ENCODE measurements at places on chromosomes 11 and 22.

DNA sequence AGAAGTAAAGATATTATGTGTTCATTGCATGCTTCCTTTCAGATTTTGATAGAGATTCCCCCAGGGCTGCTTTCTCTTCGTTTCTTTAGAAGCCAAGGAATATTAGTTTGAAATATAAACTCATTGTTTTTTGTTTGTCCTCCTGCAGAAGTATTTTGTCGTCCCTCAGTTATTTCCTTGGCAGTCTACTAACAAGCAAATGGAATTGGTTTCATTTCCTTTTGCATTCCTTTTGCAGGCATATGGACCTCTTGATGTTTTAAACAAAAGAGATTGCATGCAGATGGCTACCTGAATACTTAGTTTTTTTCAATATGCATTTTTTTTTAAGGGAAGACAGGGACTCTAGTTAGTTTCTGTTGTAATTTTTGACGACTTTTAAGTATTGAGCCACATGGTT, 62.2 kb downstream of the BCL2L13 start:
- no peak for DNase-seq

DNA sequence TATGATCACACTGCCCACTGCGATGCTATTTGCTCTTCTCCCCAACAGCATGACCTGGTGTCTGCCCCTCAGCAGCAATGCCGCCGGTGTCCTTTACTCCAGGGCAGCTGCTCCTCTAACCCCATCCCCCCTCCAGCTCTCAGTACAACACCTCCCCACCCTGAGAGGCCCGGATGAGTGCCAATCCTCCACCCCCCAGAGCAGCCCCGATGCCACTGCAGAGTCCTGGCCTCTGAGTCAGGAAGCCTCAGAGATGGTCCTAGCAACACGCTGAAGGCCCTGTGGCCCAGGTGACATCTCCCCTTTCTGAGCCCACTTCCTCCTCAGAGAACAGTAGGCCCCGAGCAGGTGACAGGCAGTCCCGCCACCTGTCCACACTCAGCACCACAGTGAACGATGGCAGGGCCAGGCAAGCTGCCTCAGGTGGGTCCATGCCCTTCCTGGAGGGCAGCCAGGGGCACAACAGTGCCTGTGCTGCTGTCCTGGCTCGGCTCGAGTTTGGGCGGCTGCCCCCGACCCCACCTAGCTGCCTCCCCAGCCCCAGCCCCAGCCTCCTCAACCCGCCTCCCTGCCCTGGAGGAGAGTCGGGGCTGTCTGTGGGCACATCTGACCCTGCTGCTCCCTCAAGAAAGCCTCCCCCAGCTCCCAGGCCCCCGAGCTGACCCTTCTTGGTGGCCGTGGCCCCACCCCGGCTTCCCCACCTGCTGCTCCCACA, 3.9 kb upstream of the NDUFS8 start:
- DNase-seq: no peak

DNA sequence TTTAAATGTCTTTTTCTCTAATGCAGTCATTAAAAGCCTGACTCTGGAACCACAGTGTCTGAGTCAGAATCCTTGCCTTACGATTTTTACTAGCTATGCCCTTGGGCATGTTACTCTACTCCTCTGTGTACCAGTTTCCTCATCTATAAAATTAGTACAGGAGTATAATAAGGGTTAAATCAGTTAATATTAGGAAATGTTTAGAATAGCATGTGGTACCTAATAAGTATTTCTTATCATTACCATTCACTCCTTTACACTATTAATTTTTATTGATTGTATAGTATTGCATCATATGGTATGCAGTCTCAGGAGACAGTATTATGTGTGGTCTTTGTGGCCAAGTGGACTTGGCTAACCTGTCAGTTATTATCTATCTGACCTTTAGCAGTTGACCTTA, 68.2 kb downstream of the METTL15 start:
- no peak for DNase-seq

DNA sequence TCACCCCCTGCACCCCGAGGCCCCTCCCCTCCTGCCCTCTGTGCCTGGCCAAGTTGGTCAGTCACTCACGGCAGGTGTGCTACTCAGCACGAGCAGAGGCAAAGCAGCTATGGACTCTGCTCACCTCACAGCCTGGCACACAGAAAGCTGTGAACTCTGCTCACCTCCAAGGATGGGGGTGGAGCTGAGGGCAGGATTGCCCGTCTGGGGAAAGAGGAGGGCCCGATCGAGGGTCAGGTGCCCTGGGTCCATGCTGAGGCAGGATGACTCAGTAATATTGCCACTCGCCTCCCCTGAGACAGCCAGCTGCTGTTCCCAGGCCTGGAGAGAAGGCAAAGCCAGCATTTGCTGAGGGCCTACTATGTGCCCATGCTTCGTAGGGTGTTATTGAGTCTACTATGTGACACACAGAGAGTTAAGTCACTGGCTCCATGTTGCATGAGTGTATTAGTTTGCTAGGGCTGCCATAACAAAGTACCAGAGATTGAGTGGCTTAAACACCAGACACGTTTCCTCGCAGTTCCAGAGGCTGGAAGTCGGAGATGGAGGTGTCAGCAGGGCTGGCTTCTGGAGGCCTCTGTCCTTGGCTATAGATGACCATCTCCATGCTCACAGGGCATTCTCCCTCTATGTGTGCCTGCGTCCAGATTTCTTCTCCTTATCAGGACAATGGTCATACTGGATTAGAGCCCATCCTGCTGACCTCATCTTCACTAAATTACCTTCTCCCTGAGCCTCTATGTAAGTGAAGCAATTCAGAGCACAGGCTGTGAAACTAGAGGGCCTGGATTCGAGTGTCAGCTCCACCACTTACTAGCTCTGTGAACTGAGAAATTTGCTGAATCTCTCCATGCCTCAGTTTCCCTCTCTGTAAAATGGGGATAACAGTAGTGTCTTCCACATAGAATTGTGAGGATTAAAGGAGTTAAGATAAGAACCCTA, 13.2 kb upstream of the TSKU start:
- no peak for DNase-seq

DNA sequence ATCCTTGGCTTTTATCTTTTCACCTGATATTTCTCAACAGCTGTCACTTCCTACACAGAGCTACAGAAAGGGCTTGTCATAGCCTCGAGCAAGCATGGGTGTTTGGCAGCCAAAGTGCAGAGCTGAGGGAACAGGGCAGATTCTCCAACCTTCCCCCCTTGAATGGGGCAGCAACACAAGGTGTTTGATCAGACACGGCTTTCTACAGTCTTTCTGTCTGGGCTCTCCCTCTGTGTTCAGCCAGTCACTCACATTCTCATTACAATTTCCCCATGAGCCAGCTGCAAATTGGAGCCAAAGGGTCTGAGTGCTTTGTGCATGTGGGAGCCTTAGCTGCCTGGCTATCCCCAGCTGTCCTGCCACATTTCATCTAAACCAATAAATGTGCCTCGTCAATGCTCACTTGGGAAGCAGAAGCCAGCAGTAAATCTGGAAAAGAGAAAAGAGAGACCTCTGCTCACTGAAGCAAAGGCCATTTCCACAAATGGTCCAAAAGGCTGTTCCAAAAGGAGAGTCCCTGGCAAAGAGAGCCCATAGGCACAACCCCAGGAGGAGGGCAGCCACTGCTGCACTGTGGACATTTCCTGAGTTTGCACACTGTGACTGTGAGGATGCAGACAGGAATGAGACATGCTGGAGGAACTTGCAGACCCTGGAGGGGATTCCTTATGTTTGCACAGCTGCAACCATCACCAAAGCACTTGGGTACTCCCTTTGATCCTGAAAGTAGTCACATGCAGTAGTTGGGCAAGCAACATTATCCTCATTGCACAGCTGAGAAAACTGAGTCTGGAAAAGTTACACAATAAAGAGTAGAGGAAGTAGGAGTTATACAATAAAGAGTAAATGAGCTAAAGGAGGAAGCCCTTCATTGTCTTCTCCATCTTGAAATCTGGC, 186.8 kb downstream of the FAM181B start:
- DNase-seq: no peak

GRCh38 chr11:82680252-82680651, 53.4 kb downstream of the FAM181B start:
- no peak for DNase-seq

GRCh38 chr11:68763926-68764657, 12.8 kb upstream of the TESMIN start:
- DNase-seq: no peak

GRCh38 chr11:118057251-118058145, 19.4 kb upstream of the TMPRSS4 start:
- no peak for DNase-seq

- DNase-seq: no peak
Measured at GRCh38 chr11:84799112-84799511, 828.0 kb downstream of the DLG2 start.

DNA sequence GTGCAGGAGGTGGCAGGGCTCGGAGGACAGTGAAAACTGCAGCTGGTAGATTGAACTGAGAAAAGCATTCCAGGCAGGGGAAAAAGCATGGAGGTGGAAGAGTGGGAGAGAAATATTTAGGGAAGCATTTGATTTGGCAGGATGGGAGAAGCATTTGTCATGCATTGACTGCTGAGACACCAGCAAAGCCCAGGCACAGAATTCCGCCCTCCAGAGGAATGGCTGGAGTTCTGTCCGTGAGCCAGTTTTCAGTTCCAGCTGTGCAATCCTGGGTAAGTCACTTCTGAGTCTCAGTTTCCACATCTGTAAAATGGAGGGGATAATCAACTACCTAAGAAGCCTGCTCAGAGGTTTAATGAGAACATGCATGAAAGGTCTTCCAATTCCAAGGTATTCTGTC, 4.3 kb upstream of the TSKU start:
- DNase-seq: no peak

GRCh38 chr22:19407649-19408606, 23.6 kb downstream of the HIRA start:
- no peak for DNase-seq

GRCh38 chr11:129323896-129324502, 51.6 kb upstream of the BARX2 start:
- no peak for DNase-seq

DNA sequence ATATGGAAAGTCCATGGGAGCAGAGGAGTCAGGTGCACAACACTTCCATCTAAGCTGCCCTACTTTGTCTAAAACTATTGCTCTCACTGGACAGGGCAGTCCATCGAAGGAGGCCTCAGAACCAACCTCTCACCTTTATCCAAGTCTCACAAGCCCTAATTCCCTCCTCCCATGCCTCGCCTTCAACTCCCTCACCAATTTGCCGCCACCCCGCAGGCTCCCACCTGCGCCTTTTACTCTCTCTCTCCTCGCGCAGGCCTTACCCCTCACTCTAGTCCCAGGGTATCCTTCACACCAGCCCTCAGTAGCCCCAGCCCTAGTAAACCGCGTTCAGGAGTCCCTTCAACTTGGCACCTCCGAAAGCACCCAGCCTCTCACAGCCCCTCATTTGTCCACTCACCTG, 451 bp downstream of the FHIP1B start:
- no peak for DNase-seq

DNA sequence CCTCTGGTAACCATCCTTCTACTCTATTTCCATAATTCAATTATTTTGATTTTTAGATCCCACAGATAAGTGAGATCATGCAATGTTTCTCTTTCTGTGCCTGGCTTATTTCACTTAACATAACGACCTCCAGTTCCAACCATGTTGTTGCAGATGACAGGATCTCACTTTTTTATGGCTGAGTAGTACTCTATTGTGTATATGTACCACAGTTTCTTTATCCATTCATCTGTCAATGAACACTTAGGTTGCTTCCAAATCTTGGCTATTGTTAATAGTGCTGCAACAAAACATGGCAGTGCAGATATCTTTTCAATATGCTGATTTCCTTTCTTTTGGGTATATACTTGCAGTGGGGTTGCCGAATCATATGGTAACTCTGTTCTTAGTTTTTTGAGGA, 286.4 kb upstream of the C11orf87 start:
- DNase-seq: no peak

DNA sequence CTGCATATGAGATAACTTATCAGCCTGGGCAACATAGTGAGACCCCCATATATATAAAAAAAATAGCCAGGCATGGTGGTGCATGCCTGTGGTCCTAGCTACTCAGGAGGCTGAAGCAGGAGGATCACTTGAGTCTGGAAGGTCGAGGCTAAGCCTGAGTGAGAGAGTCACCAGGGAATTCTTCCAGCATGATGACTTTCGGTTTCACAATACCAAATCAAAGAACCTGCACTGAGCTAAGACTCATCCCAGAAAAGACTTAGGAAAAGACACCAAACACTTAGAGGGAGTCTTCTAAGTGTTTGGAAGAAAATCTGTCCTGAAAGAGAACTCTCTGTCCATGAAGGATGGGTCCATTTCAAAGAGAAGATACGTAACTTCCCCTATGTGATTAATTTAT, 12.7 kb downstream of the STK33 start:
- DNase-seq: no peak

DNA sequence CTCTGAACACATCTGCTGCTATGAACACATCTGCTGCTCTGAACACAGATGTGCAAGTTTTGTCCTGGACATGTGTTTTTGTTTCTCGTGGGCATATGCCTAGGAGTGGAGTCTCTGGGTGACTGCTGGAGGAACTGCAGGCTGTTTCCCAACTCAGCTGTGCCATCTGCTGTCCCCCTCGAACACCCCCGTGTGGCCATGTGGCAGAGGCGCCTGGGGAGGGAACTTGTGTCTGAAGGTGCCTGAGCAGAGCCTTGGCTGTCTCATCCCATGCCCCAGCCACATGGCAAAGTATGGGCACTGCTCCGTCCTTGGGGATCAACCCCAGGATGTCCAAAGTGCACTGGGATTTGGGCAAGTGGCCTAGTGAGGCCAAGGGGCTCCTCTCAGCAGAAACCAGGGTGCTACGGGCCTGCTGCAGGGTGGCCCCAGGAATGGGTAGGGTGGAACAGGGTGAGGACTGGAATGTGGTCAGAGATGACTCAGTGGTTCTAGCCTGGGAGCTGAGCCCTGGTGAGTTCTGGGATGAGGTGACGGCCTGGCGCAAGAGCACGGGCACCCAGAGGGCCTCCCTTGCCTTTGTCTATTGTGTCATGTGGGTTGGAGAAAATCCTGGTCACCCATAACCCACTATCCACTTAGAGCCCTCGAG, 14.7 kb downstream of the GATD1 start:
- no peak for DNase-seq
